ENCODE measurements at places on chromosomes 7 and 10. TPM values are rescaled to one million over a fixed set of nuclear protein-coding genes. Genes with fewer than 3 reads are reported as not detected.

The SLC13A4 gene
- not detected for total RNA-seq

The PPP1R3C gene
- total RNA-seq: not detected

The EPDR1 gene
- 0.35 TPM for total RNA-seq

The GPNMB gene
- 0.28 TPM for total RNA-seq

The NPFFR1 gene
- total RNA-seq: not detected

The ZCCHC24 gene
- 1.5 TPM for total RNA-seq

The COL17A1 gene
- total RNA-seq: not detected

The DENND2A gene
- not detected for total RNA-seq

DNA sequence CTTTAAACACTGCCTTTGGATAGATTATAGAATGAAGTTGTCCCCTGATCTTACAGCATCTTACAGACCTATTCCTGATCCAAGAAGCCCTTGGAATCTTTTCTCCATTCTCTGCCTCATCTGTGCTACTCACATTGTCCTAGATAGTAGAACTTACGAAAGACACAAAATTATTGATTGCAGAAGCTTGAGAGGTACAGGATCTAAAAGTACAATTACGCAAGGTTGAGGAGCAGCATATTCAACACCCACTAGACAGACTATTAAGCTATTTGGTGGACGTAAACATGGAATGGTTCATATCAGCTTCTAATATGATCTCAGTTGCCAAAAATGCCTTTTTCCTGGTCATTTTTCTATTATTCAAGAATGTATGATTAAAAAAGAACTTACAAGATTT, 90.5 kb upstream of the SEM1 start:
- DNase-seq: no peak
- H3K36me3 ChIP-seq: no peaks in the 10 kb centered on the region
- no peak overlapping the region for H3K4me3 ChIP-seq
- H3K4me1 ChIP-seq: no peaks in the 10 kb centered on the region
- no peak overlapping the region for H3K27ac ChIP-seq

DNA sequence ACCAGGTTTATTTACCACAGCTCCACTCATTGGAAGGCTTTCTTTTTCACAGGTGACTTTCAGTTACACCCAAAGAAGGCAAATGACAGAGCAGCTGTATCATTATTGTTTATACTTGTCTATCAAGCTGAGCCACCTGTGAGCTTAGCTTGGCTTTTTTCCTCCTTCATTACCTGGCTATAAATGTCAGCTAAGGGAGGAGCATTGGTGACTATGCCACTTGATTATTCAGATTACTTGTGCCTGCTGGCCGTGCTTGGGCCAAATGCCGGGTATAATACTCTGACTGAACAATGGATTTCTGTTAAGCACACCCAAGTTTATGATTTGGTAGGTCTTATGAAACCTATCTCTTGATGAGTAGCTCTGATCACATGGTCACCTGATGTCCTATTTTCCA, 9.9 kb upstream of the GNAT3 start:
- H3K4me3 ChIP-seq: no peak overlapping the region
- H3K27me3 ChIP-seq: no peaks in the 10 kb centered on the region
- no peak overlapping the region for H3K27ac ChIP-seq
- no peak for DNase-seq

GRCh38 chr7:142420554-142421362, 162.9 kb upstream of the PRSS58 start:
- no peaks in the 10 kb centered on the region for H3K36me3 ChIP-seq
- peaks cover 3% of the 10 kb centered on the region for H3K27me3 ChIP-seq
- peaks cover 5% of the 10 kb centered on the region for H3K4me1 ChIP-seq
- H3K27ac ChIP-seq: no peak overlapping the region

DNA sequence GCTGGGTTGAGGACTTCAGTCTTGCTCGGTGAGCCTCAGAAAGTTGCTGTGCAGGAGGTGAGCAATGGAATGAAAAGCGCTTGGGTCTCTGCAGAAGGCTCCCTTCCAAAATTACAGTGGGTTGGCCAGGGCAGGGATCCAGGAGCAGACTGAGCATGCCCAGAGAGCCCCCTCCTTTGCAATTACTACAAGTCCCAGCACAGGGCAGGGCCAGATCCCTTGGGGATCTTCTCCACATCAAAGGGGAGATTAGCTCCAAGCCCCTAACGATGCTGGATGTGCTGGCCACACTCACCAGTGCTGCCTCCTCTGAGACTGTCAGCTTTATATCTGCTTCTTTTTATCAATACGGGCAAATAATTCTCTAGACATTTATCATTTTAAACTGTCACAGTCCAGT, 337.5 kb downstream of the RPS24 start:
- no peak for DNase-seq
- H3K36me3 ChIP-seq: no peaks in the 10 kb centered on the region
- H3K4me1 ChIP-seq: no peaks in the 10 kb centered on the region
- no peak overlapping the region for H3K4me3 ChIP-seq

DNA sequence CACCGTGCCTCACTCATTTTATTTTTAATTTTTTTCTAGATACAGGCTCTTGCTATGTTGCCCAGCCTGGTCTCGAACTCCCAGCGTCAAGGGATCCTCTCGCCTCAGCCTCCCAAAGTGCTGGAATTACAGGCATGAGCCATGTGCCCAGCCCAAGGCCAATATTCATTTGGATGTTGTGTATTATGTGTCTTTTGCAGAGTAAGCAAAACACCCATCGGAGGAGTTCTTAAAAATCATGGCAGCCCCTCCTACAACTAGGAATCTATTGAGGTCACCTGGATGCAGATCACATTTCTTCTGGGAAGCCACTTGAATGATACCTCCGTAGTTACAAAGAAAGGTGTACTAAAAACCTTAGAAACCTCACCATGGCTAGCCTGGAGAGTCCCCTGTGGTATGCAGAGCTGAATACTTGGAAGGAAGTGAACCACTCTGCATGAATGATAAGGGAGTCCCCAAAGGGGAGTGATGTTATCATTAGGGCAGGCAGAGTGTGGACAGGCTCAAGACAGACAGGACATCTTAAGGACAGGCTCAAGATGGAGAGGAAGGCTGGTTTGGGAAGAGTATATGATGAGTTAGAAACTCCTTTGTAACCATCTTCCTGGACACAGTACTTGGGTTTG, 185.7 kb downstream of the TAX1BP1 start:
- no peaks in the 10 kb centered on the region for H3K27me3 ChIP-seq
- peaks cover 8% of the 10 kb centered on the region for H3K4me1 ChIP-seq
- no peak overlapping the region for H3K27ac ChIP-seq
- no peak overlapping the region for H3K4me3 ChIP-seq
- DNase-seq: no peak
- H3K36me3 ChIP-seq: no peaks in the 10 kb centered on the region

DNA sequence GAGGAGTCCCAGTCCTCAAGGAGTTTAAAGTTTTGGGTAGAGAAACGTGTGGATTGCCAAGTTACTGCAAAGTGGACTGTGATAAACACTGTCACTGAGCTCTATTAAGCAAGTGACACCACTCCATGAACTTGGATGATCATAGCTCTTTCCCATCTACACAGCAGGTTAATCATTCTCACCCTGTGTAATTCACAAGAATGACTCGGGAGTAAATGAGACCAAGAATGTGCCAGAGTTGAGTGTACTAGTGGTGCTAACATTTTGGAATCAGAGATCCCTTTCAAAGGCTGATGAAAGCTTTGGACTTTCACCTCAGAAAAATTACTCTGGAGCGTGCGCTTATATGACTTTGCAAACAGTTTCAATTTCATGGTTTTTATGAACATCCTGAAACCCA, 80.8 kb downstream of the RBM20 start:
- no peak overlapping the region for H3K4me3 ChIP-seq
- H3K27me3 ChIP-seq: no peaks in the 10 kb centered on the region
- peaks cover 29% of the 10 kb centered on the region for H3K4me1 ChIP-seq
- no peak for DNase-seq
- no peak overlapping the region for H3K27ac ChIP-seq
- no peaks in the 10 kb centered on the region for H3K36me3 ChIP-seq

DNA sequence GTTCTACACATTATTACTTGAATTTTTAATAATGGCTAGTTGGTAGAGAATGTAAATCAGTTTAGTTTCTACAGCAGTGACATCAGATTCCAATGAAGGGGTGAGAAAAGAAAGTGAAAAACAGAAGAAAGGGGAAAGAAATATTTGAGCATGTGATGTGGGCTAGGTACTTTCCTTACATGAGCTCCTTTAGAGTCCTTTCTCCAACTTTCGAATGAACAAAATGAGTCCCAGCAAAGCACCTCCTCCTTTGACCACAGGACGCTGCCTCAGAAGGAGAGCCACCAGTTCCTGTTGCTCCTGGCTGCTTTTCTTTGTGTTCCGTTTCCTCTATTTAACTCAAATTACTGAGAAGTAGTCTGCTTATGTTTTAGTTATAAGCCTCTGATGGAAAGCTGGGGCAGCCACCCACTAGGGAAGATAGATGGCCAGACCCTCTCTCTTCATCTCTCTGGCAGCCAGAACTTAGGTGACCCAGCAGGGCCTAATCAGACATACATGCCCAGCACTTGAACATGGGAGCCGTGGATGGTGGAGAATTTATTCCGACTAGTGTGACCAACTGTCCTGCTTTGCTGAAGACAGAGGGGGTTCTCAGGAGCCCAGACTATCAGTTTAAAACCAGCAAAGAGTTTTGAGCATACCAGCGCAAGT, 82.4 kb upstream of the NME8 start:
- no peak overlapping the region for H3K27ac ChIP-seq
- no peak overlapping the region for H3K4me3 ChIP-seq
- H3K4me1 ChIP-seq: no peaks in the 10 kb centered on the region
- H3K27me3 ChIP-seq: peaks cover 3% of the 10 kb centered on the region
- no peaks in the 10 kb centered on the region for H3K36me3 ChIP-seq

DNA sequence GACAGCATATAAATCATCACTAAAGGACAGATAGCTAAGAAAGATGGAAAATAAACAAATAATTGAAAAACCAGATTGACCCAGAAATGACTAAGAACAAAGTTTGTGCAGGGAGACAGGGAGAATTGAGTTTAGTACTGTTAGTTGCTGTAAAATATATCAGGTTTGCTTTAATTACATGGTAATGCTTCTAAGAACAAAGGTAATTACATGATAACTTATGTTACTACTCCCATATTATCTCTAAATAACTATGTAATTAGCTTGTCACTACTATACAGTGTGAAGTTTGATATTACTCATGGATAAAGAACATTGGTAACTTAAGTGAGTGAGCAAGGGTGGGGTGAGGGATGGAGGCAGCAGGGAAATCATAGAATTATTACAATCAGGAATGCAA, 135.2 kb upstream of the KAT6B start:
- H3K27ac ChIP-seq: no peak overlapping the region
- no peak for DNase-seq
- H3K36me3 ChIP-seq: peaks cover 9% of the 10 kb centered on the region
- H3K27me3 ChIP-seq: no peaks in the 10 kb centered on the region
- H3K4me1 ChIP-seq: no peaks in the 10 kb centered on the region

DNA sequence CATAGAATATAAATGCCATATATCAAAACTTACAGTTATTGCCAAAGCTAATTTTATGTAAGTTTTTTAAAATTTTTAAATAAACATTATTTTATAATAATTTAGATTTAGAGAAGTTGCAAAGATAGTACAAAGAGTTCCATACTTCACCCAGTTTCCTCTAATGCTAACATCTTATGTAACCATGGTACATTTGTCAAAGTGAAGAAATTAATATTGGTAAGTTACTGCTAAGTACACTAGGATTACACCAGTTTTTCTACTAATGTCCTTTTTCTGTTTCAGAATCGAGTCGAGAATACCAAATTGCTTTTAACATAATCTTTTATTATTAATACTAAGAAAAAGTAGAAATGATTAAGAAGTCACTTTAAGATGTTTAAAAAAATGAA, 29.2 kb downstream of the CSGALNACT2 start:
- no peaks in the 10 kb centered on the region for H3K27me3 ChIP-seq
- H3K27ac ChIP-seq: no peak overlapping the region
- no peak for DNase-seq
- H3K36me3 ChIP-seq: peaks cover 62% of the 10 kb centered on the region
- peaks cover 47% of the 10 kb centered on the region for H3K4me1 ChIP-seq

Measured in activated CD4-positive, alpha-beta memory T cell treated with anti-CD3 and anti-CD28 coated beads, Interleukin-2, amount 10 ng/mL, durations not matched to agents 7 days and 5 days (primary cell).